Heart left ventricle (tissue), 16 donors: ENCODE measurements at places on chromosomes 16 and 17. TPM values are rescaled to one million over a fixed set of nuclear protein-coding genes. Genes with fewer than 3 reads are reported as not detected.

DNA sequence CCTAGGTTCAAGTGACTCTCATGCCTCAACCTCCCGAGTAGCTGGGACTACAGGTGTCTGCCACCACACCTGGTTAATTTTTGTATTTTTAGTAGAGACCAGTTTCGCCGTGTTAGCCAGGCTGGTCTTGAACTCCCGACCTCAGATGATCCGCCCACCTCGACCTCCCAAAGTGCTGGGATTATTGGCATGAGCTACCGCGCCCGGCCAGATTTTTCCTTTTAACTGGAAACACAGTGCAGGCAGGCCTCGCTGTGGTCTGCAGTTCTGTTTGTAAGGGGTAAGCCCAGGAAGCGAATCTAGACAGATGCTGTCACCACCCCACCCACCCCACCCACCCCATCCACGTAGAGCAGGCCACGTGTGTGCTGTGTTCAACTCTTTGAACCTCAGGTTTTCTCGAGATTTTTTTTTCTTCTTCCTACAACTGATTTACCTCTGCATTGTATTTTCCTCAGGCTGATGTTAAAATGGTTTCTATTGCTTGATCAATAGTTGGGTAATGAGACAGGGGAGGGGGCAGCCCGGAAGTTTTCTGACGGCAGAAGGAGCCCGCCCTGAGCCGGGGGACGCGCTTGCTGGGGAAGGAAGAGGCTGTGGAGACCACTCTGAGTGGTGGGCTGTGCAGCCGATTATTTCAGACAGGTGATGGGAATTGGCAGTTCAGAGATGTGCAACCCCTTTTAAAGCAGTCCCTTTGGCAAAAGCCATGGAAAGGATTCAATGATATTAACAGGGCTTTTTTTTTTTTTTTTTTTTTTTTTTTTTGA lies 72.9 kb downstream of the DNAH17 start:
- no peaks in the 10 kb centered on the region for H3K27me3 ChIP-seq
- no peak for DNase-seq
- H3K4me1 ChIP-seq, result no peaks in the 10 kb centered on the region

- no peak for DNase-seq
- no peaks in the 10 kb centered on the region for H3K36me3 ChIP-seq
- H3K27ac ChIP-seq, result no peak overlapping the region
- no peaks in the 10 kb centered on the region for H3K4me1 ChIP-seq
- H3K27me3 ChIP-seq, result no peaks in the 10 kb centered on the region
Observed at GRCh38 chr16:27118526-27118925, 51.8 kb downstream of the C16orf82 start.

DNA sequence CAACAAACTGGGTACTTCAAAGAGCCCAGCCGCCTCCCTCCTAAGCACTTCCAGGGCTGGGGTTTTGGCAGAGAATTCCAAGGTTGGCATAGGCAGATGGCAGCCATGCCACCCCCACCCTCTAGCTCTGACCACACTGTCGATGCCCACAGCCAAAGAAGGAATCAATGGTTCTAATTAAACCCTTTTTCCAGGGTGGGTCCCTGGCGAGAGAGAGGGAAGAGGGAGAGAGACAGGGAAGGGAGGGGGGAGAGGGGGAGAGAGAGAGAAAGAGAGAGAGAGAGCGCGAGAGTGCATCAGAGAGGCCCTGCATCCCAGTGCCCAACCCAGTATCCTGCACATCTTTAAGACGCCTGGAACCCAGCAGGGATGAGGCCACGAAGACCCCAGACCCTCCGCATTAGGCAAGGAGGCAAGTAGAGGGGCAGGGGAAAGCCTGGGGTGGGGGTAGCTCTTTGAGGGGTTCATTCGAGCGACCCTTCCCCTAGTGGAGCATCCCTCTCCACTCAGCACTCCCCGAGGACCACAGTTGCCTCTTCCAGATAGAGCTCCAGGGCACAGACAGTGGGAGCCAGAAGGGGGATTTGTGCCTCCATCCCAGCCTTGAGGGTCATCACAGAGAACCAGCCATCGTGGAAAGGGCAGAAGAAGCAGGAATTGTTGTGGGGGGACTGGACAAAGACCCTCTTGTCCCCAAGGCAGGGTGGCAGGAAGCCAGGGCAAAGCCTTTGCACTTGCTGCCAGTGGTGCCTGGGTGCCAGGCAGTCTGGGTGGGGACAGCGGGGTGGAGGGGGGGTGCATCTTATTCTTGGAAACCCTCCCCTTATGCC lies 2.6 kb downstream of the SRCIN1 start:
- H3K4me3 ChIP-seq, result no peak overlapping the region
- H3K27ac ChIP-seq, result no peak overlapping the region
- H3K27me3 ChIP-seq, result peaks cover 13% of the 10 kb centered on the region
- H3K36me3 ChIP-seq, result no peaks in the 10 kb centered on the region
- DNase-seq, result no peak
- H3K4me1 ChIP-seq, result peaks cover 11% of the 10 kb centered on the region

The KRT33A gene
- total RNA-seq, result not detected

The CIITA gene
- total RNA-seq, result 22.5 TPM

The FOXL1 gene
- total RNA-seq, result 0.72 TPM

DNA sequence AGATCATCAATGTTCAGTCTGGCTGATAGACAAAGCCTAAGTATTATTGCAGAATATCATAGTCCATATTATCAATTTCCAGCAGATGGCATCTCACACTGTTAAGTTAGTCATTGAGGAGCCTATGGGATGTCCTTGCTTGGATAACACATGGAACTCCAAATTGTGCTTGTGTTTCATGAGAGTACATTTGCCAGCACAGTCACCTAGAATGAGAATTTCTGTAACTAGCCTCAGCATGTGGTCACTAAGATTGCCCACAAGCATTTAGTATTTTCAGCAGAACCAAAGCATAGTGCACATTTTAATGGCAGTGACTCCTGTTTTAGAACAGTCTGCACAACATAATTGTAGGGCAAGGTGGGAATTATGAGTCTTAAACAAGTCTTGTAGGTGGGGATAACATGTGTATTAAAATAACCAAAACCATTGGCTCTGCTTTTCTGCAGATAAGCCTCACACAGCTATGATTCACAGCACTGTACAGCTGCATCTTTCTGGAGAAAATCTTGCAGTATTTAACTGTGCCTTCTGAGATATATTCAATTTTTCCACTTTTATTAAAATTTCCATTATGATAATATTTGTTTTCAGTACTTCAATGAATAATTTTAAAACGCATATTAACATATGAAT lies 882.8 kb upstream of the SOX9 start:
- no peak overlapping the region for H3K4me3 ChIP-seq
- H3K4me1 ChIP-seq, result no peaks in the 10 kb centered on the region
- DNase-seq, result no peak
- no peaks in the 10 kb centered on the region for H3K36me3 ChIP-seq
- no peak overlapping the region for H3K27ac ChIP-seq
- no peaks in the 10 kb centered on the region for H3K27me3 ChIP-seq

The PERCC1 gene
- total RNA-seq, result not detected

DNA sequence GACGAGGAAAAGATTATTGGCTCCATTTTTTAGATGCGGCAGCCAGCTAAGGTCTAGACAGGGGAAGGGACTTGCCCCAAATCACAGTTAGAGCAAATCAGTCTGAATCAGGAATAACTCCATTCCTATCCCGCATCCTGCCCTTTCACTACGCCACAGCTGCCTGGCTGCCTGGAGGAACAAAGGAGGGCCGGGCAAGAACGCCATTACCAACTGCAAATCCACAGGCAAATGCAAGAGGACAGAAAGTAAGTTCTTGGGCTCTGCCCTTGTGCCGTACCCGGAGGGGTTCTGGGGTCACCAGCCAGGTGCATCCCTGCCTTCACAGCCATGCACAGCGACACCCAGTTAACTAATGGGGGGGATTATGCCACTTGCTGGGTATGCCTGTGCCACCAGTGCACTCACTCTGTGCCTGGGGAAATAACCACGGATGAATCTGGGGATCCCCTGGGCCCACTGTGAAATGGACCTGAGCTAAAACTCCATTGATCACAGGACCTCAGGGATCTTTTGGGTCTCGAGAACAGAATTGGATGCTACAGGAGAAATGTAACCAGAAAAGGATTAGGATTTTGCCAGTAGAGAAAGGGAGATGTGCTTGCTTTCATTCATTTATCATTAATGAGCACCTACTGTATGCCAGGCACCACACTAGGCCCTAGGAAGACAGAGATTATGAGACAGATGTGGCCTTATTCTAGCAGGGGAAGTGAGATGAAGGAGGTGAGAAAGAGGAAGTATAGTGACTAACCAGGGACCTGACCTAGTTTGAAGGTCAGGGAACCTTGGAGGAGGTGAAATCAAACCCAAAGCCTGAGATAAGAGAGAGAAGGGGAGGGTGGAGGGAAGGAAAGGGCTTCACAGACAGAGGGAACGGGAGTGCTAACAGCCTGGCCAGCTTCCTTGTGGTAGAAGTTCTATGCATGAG lies 17.7 kb downstream of the BCL7C start:
- H3K4me1 ChIP-seq, result peaks cover 13% of the 10 kb centered on the region
- no peak for DNase-seq
- peak overlapping the region; percentile 99 for H3K27ac ChIP-seq
- H3K4me3 ChIP-seq, result peak overlapping the region; percentile 95

DNA sequence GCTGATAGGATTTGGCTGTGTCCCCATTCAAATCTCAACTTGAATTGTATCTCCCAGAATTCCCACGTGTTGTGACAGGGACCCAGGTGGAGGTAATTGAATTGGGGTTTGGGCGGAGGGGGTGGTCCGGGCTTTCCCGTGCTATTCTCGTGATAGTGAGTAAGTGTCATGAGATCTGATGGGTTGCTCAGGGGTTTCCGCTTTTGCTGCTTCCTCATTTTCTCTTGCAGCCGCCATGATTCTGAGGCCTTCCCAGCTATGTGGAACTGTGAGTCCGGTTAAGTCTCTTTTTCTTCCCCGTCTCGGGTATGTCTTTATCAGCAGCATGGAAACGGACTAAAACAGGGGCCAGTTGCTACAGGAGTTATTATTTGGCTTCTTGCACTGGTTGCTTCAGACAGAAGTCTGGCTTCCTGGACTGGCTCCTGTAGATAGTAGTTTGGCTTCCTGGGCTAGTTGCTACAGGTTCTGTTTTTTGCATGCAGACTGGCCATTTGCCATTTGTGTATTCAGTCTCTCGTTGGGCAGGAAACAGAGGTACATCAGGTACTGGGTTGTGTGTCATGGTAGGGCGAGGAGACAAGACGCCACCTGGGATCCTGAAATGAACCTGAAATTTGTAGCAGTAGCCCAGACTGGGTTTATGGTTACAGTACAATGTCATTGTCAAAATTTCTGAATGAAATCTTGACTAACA lies 32.6 kb downstream of the CNTNAP4 start:
- H3K4me3 ChIP-seq, result no peak overlapping the region
- no peak for DNase-seq
- H3K36me3 ChIP-seq, result no peaks in the 10 kb centered on the region
- H3K27me3 ChIP-seq, result no peaks in the 10 kb centered on the region

GRCh38 chr17:10469459-10469858 lies at the start of gene MYH4:
Gene MYH4 (minus strand): TSS chr17:10469559. CDS start chr17:10466745, 2,814 bp downstream.
- H3K4me1 ChIP-seq, result no peaks in the 10 kb centered on the region
- H3K4me3 ChIP-seq, result no peak within 1 kb of the TSS
- H3K27ac ChIP-seq, result no peak within 1 kb of the TSS
- DNase-seq, result no peak

The MRPS34 gene
- 64.0 TPM for total RNA-seq

GRCh38 chr16:67286441-67287235 lies 7.3 kb downstream of the PLEKHG4 start:
- no peak overlapping the region for H3K27ac ChIP-seq
- DNase-seq, result no peak
- no peaks in the 10 kb centered on the region for H3K27me3 ChIP-seq
- H3K4me3 ChIP-seq, result no peak overlapping the region
- H3K4me1 ChIP-seq, result no peaks in the 10 kb centered on the region

GRCh38 chr17:54494721-54495715 lies 405.6 kb upstream of the TOM1L1 start:
- DNase-seq, result no peak
- H3K36me3 ChIP-seq, result no peaks in the 10 kb centered on the region
- H3K27me3 ChIP-seq, result no peaks in the 10 kb centered on the region
- no peak overlapping the region for H3K4me3 ChIP-seq
- no peaks in the 10 kb centered on the region for H3K4me1 ChIP-seq

The TMIGD1 gene
- not detected for total RNA-seq

GRCh38 chr17:68861602-68862001 lies 93.6 kb downstream of the ABCA8 start:
- no peak overlapping the region for H3K4me3 ChIP-seq
- H3K27me3 ChIP-seq, result no peaks in the 10 kb centered on the region
- no peak overlapping the region for H3K27ac ChIP-seq
- DNase-seq, result no peak

GRCh38 chr17:4100883-4101756 lies 41.7 kb downstream of the ZZEF1 start:
- no peaks in the 10 kb centered on the region for H3K27me3 ChIP-seq
- H3K27ac ChIP-seq, result peak overlapping the region; percentile 50
- no peak for DNase-seq
- peaks cover 17% of the 10 kb centered on the region for H3K4me1 ChIP-seq

DNA sequence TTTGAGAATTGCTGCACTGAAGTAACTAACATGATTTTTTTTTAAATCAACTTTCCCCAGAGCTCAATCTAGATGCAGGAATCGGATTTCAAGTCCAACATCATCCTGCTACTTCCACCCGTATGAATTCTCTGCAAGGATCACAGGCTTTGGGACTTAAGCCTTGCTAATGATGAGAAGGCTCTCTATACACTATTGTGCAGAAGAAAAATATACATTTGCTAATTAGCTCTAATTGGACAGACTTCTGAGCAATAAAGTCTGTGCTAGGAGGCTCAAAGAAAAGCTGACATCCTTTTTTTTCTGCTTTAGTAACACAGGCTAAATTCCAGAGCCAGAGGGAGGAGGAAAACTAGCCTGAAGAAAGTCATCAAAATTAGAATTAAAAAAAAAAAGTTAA lies 433.6 kb downstream of the PMP22 start:
- no peaks in the 10 kb centered on the region for H3K36me3 ChIP-seq
- no peak for DNase-seq
- H3K27me3 ChIP-seq, result no peaks in the 10 kb centered on the region

DNA sequence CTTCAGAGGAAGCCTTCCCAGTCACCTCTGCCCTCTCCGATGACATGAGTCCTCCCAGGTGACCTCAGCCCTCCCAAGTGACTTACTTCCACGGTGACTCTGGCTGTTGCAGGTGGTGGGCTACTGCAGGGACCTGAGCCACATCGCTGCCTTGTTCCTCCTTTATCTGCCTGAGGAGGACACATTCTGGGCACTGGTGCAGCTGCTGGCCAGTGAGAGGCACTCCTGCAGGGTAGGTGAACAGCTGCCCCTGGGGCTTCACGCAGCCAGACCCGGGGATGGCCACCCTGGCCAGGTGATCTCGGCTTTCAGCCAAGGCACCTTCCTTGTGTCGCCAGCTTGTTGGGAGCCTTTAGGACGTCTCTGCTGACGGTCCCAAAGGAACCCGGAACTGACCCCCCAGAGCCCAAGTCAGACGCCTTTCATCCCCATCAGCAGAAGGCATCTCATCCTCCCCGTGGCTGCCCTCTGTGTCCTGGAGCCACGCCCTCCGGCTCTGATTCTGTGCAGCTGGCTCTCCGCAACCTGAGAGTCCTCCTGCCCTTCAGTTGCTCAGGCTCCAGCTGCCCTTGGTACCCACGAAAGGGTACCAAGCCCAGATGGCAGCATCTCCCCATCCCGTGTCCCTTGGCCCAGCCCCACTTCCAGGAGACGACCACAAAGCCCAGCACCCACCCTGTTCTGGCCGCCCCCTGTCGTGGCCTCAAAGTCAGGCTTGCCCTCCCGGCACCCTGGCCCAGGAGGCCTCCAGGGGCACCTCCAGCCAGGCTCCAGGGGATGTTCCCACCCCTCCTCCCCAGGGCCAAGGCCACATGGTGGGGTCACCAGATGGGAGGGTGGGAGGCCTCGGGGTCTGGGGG lies 81.7 kb downstream of the GOSR1 start:
- DNase-seq, result no peak
- no peak overlapping the region for H3K4me3 ChIP-seq
- no peaks in the 10 kb centered on the region for H3K4me1 ChIP-seq
- H3K27ac ChIP-seq, result no peak overlapping the region
- H3K27me3 ChIP-seq, result no peaks in the 10 kb centered on the region
